Pancreas (tissue), 10 donors: ENCODE measurements at places on chromosomes 12 and 14.
A peak's percentile ranks its signal among the peaks of the same experiment; 100 is the strongest.

- DNase-seq: no peak
Observed at GRCh38 chr12:98113548-98113947, 401.8 kb upstream of the TMPO start.

DNA sequence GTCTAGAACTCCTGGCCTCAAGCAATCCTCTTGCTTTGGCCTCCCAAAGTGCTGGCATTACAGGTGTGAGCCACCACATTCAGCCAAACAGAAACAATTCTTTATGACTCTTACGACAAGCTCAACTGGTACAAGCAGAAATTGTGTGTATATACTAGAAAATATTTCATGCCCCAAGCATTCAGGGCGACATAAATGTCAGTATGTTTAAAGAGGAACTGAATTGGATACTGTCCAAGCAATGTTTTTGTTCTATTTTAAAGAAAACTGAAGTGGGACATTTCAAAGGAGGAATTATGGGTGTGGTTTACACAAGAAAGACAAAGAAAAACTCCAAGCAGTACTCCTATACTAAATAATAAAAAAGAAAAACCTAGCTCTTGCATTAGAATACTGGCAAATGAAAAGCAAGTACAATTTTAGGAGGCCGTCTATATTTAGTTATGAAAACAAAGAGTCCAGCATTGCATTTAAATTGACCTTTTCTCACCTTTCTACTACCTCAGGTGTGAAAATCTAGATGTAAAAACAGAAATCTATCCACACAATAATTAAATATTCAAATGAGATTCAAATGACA lies 48.9 kb downstream of the PPP1R12A start:
- no peak for DNase-seq

- no peak for DNase-seq
Observed at GRCh38 chr12:125989696-125990095, 924.5 kb downstream of the AACS start.

- no peak for DNase-seq
Observed at GRCh38 chr12:6832125-6832524, 3.9 kb downstream of the P3H3 start.

GRCh38 chr12:52942066-52942900 lies 6.6 kb upstream of the KRT18 start:
- DNase-seq: no peak

- no peak for DNase-seq
Observed at GRCh38 chr12:114851981-114852380, 168.0 kb upstream of the TBX3 start.

GRCh38 chr12:111024205-111024801 lies 103.9 kb upstream of the MYL2 start:
- DNase-seq: peak; percentile 62

- DNase-seq: no peak
Observed at GRCh38 chr12:47870175-47870781, 34.5 kb downstream of the VDR start.

- no peak for DNase-seq
Observed at GRCh38 chr12:52617403-52617785, 965 bp downstream of the KRT73 start.

- peak; percentile 65 for DNase-seq
Observed at GRCh38 chr14:63662776-63663175, 21.1 kb upstream of the WDR89 start.

DNA sequence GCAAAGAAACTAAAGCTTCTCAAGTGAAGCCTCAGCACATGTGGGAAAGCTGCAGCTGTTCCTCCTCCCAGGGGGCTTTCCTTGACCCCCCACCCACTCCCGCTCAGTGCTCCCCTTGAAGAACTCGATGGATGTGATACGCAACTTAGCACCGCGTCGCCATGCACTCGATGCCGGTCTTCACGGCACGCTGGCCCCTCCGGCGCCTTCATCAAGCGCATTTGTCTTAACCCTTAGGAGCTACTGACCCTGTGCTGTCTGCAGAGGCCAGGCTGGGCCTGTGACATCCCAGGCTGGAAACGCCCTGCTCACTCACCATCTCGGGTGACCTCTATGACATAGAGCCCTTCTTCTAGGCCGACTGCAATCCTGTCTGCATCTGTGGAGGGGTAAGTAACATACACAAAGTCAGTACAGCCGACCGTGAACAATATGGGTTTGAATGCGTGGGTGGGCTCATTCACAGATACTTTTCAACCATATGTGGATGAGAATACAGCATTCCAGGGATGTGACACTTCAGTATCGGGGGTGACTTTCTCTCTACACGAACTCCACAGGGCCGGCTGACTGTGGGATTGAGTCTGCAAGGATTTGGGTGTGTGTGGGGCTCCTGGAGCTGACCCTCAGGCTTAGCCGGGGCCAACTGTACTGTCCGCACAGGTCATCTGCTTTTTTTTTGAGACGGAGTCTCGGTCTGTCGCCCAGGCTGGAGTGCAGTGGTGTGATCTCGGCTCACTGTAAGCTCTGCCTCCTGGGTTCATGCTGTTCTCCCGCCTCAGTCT lies 23.1 kb downstream of the AMN start:
- DNase-seq: no peak

- DNase-seq: peak; percentile 94
Observed at GRCh38 chr12:52213564-52214420, 19.3 kb upstream of the KRT7 start.

DNA sequence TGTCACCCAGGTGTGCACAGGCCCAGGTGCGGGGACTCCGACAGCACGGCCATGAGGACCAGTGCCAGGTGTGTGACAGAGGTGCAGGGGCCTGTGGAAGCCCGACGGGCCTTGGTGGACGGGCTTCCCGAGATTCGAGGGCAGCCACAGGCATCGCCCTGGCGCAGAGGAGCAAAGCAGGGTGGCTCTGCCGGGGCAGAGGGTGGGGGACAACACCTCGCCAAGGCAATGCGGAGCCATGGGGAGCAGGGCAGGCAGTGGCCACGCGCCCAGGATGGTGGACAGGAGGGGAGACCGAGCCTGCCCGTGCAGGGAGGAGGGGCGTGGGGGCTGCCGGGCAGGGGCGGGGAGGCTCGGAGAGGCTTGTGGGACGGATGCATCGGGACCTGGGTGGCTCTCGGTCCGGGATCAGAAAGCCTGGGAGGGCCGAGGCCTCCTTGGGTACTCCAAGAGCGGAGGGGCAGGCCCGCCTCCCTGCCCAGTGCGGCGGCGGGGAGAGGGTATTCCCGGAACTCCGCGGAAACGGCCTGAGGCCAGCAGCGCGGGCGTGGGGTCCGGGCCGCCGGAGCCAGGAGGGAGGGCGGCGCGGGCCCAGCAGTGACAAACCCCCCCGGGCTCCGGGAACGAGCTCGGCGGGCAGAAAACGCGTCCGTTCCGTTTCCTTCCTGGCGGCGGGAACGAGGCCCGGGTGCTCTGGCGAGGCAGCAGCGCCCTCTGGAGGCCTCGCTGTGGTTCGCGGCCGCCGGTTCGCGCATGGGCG lies 1.6 kb downstream of the TMEM121 start:
- peak; percentile 71 for DNase-seq

DNA sequence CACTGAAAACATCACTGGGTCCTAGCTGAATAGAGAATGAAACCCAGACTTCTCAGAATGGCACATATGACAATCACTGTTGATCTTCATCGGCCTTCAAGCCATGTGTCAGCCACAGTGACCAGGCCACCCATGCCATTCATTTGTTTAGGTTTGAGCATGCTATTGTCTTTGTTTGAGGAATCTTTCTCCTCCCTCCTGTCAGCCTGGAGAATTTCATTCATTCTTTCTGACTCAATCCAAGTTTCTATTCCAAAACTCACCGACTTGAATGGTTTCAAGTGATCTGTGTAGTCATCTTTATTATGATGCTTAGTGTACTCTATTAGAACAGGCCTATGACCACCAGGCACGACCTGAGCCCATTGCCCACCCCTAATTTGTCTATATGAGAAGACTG lies 106.3 kb downstream of the ETNK1 start:
- DNase-seq: no peak

DNA sequence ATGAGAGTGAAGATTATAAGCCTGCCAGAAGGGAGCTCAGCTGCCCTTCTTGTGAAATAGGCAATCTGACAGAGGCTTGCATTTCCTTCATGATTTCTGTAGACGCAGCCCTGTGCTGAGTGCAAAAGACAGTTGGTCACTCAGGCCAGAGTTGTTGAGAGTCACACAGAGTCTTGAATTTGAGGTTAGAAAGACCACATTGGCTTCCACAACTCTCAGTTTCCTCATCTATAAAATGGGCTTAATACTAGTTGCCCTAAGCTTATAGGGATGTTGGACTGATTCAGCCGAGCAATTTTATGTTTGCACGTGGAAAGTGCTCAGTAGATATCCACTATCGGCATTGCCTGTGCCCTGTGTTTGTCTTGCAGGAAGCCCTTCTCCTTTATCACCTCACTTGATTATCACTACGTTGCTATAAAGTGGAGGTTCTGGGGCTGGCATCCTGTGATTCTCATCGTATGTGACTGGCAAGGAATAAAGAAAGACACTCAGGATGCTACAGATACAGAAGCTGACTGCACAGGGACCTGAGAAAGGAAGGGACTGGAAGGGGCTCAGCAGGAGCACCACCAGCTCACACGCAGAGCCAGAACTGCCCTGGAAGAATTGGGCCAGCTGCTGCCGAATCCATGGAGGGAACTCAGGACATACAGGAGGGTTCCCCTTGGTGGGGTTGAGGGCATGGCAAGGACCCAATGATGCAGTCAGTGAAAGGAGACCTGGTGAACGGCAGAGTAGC lies 19.8 kb upstream of the SERPINA4 start:
- no peak for DNase-seq

DNA sequence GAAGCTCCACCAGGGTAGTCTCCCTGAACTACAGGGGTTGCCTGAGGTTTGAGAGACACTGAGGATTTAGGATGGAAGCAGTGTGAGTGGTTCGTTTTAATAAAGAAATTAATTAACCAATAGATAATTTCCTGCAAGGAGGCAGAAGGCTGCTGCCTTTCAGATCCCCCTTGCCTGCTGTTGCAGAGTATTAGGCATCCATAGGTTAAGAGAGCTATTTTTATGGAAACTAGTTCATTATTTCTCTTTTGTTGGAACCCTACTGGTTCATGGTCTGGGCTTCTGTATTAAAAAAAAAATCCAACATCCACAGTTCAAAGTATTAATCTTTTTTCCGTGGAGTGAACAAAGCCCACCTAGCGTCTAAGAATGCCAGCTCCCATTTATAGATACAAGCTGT lies 50.5 kb upstream of the RTRAF start:
- DNase-seq: no peak

- DNase-seq: no peak
Observed at GRCh38 chr14:86708846-86709339, 1178.9 kb downstream of the FLRT2 start.

DNA sequence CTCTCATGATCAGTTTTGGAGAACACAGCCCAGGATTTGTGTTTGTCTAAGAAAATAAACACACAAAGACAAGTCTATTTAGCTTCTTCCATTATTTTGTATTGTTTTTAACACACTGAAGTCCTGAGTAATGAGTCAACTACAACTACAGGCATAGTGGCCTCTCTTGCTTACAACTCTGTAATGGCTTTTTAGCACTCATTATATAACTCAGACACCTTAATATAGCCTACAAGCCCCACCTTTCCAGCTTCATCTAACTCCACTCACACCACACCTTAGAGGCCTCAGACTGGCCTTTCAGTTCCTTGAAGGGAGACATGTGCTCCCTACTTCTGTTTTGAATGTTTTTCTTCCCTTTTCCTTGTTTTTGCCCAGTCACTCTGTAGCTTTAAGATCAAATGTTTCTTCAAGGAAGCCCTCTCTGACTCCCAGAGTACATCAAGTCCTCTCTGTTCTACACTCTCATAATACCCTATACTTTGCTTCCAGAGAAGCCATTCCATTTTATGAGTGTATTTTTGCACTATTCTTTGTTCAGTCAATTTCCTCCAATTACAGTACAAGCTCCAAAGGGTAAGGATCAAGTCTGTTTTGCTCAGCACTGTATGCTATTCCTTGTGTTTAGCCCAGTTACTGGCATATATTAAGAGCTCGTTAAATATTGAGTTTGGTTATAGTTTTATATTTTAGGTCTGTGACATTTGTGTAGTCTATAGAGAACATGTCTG lies 233.6 kb upstream of the ARHGAP5 start:
- DNase-seq: no peak

DNA sequence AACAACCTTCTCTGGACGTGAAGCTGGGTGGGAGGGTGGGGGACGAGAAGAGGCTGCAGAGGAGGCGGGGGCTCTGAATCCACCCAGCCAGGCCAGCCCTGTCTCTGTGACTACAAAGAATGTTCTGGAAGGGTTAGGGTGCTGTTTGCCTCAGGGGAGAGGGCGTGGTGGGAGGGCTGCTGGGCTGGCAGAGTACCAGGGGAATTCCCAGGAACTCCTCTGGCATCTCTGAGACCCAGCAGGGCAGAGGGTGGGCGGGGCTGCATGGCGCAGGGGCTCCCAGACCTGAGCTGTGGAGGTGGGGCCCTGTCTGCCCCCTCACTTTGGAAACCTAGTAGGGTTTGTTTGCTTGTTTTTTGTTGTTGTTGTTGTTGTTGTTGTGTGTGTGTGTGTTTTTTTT lies 45.5 kb upstream of the FZD10 start:
- no peak for DNase-seq

- no peak for DNase-seq
Observed at GRCh38 chr14:104395276-104395675, 184.3 kb upstream of the C14orf180 start.

GRCh38 chr12:68784015-68784414 lies 24.0 kb upstream of the MDM2 start:
- no peak for DNase-seq

DNA sequence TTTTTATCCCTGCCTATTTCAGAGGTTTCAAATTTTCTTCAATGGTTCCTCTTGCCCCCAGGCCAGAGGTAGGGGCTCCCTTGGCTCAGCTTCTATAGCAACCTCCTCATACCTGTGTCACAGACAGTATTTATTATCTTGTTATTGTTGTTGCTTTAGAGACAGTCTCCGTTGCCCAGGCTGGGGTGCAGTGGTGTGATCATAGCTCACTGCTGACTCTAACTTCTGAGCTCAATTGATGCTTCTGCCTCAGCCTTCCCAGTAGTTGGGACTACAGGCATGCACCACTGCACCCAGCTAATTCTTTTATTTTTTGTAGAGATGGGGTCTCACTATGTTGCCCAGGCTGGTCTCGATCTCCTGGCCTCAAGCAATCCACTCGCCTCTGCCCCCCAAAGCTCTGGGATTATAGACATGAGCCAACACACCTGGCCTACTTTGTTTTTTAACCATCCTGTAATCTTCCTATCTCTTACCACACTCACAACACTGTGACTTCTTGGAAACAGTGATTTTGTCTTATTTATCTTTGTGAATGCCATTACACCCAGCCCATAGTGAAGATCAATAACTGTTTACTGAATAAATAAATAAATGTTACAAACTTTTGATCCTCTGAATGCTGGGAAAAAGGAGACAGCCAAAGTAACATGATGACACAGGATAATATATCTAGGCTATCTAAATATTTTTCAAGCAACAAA lies 95.9 kb downstream of the PHLDA1 start:
- DNase-seq: no peak

DNA sequence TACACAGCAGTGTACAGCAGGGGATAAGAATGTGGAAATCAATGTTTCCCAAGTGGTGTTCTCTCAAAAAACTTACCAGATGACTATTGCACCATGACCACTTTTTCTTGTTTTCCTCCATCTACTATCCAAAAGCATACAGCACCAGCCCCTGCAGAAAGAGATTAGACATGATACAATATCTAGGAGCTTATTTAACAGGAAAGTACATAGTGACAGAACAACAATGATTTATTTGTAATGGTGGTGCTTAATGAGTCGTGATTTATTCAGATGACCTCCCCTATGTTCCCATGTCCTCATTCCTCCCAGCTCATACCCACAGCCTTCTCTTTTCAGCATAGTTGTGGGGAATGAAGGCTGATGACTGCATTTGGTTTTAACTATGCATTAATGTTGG lies 413.6 kb downstream of the BTG1 start:
- no peak for DNase-seq
